Gastroesophageal sphincter (tissue), 4 donors: ENCODE measurements at places on chromosomes 3 and 15. TPM values are rescaled to one million over a fixed set of nuclear protein-coding genes. Genes with fewer than 3 reads are reported as not detected.

DNA sequence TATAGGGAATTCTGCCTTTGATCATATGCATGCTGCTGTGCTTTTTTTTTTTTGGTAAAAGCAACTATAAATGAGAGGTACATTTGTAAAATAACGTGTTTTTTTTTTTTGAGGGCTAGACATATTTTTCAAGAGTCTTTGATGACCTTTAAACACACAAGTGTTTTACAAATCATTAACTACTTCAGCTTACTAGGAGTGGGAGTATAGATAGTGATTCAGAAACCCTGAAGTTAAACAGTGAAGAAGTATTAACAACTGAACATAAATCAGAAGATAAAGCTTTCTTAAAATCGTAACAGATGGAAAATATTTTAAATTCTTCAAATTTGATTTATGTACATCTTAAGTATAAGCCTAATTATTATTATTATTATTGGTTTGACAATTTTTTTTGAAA is 2.9 kb upstream of the GMNC start:
- ATAC-seq: no peak

- no peak for ATAC-seq
Observed at GRCh38 chr15:38941399-38941953, 376.9 kb upstream of the RASGRP1 start.

DNA sequence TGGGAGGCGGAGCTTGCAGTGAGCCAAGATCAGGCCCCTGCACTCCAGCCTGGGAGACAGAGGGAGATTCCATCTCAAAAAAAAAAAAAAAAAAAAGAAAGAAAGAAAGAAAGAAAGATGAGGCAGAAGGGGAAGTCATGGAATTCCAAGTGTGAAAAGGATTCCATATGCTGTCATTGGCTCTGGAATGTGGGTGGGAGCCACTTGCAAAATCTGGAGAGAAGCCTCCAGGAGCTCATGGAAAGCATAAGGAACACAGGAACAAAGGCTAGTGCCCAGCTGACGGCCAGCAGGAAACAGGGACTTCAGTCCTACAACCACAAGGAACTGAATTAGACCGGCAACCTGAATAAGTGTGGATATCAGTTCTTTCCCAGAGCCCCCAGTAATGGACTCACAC is 12.5 kb upstream of the TRAK1 start:
- no peak for ATAC-seq

DNA sequence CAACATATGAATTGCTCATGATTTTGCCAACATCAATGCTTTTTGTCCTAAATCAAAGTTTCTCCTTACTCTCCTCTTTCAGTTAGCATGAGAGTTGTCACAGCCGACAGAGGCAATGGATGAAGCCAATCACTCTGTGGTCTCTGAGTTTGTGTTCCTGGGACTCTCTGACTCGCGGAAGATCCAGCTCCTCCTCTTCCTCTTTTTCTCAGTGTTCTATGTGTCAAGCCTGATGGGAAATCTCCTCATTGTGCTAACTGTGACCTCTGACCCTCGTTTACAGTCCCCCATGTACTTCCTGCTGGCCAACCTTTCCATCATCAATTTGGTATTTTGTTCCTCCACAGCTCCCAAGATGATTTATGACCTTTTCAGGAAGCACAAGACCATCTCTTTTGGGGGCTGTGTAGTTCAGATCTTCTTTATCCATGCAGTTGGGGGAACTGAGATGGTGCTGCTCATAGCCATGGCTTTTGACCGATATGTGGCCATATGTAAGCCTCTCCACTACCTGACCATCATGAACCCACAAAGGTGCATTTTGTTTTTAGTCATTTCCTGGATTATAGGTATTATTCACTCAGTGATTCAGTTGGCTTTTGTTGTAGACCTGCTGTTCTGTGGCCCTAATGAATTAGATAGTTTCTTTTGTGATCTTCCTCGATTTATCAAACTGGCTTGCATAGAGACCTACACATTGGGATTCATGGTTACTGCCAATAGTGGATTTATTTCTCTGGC is 2.5 kb downstream of the OR4F6 start:
- ATAC-seq: no peak

DNA sequence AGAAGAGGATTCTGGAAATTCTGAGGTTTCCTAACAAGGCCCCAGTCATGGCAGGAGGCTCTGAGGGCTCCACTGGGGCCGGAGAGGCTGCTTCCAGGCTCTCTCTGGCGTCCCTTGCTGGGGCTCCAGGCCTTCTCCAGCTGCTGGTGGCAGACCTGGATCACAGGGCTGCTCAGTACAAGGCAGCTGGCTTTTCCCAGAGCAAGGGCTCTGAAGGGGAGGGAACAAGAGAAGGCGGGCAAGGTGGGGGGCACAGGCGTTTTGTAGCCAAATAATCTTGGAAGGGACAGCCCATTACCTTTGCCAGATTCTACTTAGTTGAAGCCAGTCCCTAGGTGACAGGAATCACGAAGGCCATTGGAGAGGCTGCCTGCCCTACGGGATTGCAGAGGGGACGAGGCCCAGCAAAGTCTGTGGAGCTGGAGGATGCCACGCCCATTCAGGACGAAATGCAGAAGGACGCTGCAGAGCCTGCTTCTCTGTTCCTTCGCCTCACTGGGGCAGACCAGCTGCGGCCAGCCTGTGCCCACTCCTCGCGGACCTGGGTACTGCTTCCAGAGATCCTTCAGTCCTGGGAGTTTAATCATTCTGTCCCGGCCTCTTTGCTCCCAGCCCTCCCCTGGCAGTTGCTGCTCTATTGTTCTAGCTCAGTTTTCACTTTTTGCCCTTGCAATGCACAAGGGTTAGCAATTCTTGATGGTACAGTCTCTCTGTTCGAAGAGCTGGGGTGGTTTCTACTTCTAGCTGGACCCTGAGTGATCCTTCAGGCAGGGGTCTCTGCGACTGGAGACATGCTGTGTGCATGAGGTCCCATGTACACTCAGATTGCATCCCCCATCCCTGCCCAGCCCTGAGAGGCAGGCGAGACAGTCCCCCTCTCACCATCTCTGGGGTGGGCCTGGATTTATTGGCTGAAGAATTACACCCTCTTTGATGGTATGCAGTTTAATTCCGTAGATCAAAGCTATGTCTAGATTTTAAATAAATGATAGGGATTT is 149.3 kb upstream of the MEF2A start:
- ATAC-seq: no peak

DNA sequence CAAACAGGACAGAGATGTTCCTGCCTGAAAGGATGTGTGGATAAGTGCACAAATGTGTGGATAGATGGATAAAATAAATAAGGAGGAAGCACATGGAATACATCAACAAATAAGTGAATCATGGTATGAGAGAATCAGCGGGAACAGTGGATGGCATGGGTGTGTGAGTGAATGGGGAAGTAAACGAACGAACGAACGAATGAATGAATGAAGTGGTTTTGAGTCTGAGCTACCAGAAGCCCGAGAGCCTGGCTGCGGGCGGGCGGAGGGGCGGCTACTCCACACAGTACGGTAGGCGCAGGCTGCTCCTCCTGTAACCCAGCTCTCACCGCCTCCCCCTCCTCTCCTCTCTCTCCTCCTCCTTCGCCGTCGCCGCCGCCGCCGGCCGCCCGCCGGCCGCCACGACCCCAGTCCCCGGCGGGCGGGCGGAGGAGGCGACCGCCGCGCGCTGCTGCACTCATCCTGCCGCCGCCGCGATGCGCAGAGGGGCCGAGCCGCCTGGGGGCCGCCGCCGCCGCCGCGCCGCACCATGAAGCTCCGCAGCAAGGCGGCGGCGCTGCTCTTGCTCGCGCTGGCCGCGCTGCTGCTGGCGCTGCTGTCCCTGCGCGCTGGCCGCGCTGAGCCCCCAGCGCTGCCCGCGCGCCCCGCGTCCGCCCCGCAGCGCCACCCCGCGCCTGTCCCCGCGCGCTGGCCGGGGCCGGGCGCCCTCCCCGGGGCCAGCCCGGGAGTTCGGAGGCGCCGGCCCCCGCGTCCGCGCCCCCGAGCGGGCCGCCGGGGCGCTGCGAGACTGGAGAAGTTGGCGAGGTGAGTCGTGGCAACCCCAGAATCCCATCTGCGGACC is at the start of gene GXYLT2:
Gene GXYLT2, plus strand, starts transcription at position 342 of the 841 bp plus-strand sequence. Its CDS starts 188 bp downstream, at position 530.
- peak; percentile 72 for ATAC-seq

- no peak for ATAC-seq
Observed at GRCh38 chr3:120659834-120660233, 22.2 kb downstream of the HGD start.

DNA sequence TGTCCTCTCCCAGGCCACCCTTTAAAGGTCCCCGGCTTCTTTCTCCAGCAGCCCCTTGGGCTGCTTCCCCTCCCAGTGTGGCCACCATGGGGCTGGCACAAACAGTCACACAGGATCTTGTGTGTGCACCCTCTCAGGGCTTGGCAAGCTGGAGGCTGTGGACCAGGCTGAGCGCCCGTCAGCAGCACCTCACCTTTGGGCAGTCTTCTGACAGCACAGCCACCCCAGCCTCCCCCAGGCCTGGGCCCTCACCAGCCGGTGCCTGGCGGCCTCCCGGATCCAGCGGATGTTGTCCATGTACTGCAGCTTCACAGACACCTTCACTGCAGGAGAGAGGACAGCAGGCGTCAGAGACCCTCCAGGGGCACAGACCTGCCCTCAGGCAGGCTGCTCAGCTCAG is 20.1 kb upstream of the ZXDC start:
- no peak for ATAC-seq

DNA sequence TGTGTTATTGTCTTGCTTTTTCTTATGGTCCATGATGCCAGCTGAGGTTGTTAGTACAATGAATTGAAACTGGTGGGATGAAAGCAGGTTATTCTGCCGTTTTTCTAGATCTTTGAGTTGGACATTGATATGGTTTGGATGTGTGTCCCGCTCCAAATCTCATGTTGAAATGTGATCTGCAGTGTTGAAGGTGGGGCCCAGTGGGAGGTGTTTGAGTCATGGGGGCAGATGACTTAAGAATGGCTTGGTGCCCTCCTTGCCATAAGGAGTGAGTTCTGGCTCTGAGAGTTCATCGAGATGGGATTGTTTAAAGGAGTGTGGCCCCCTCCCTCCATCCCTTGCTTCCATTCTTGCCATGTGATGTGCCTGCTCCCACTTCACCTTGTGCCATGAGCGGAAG is 80.3 kb upstream of the PIAS1 start:
- no peak for ATAC-seq

DNA sequence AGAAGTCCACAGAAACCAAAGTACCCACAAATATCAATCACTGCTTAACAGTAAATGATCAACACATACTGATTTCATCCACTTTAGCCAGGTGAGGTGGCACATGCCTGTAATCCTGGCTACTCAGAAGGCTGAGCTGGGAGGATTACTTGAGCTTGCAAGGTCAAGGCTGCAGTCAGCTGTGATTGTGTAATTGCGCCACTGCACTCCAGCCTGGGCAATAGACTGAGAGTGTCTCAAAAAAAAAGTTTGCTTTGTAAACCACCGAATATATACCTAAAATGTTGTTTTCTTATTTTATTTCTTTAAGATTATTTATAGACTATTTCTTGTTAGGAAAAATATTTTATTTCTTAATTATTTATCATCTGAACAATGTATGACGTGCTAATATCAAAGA is 8.7 kb upstream of the ATP13A4 start:
- ATAC-seq: no peak

DNA sequence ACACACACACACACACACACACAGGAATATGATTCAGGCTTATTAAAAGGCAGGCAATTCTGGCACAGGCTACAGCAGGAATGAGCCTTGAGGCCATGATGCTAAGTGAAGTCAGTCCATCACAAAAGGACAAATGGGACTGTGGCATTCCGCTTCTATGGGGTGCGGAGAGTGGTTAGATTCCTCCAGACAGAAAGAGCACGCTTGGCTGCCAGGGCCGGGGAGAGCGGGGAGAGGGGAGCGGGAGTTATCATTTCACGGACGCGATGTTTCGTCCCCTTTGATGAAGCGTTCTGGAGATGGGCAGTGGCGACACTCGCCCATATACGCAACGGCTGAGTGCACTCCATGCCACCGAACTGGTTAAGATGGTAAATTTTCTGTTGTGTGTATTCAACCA is 58.5 kb upstream of the FAM174B start:
- peak; percentile 26 for ATAC-seq

GRCh38 chr15:92733934-92734521 is 78.5 kb upstream of the FAM174B start:
- peak; percentile 48 for ATAC-seq

GRCh38 chr3:56055951-56056350 is 412.3 kb downstream of the ERC2 start:
- no peak for ATAC-seq

- ATAC-seq: no peak
Observed at GRCh38 chr15:51046799-51047449, 47.8 kb downstream of the TNFAIP8L3 start.

- ATAC-seq: no peak
Observed at GRCh38 chr15:57301307-57301706, 75.0 kb upstream of the CGNL1 start.

DNA sequence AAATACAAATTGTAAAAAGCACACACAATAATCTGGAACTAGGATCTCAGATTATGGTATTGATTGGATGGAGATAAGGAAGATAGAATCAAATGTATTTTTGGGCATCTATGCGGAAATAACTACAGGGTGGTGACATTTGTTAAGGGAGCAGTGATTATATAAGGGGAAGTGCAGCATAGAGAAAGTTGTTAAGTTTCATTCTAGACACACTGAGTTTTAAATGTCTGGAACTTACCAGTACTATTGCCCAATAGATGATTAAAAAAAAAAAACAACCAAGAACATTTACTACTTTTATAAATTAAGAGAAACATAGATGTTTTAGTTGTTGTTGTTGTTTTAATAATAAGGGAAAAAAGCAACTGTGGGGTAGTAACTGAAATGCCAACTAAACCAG is 32.1 kb upstream of the C3orf38 start:
- ATAC-seq: no peak

DNA sequence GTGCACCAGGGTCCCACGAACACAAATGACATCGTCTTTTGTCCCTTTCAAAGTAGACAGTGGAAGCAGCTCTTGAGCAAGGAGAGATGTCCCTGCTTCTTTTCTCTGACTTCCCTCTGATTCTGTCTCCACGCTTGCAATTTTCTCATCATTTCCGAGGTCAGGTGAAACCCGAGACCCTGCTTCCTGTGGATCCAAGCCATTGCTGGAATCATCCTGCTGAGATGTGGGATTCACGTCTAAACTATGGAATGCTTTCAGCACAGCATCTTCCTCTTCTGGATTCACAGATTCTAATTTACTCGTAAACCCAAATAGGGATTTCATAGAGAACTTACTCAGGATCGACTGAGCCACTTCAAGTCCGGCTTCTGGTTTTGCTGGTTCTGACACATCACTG is 127.1 kb downstream of the FMN1 start:
- no peak for ATAC-seq

- ATAC-seq: no peak
Observed at GRCh38 chr3:45761831-45762230, 34.5 kb downstream of the SLC6A20 start.

Gene ARMC8
- 76.0 TPM for total RNA-seq

Gene A4GNT
- not detected for total RNA-seq

Gene MGLL
- total RNA-seq: 171 TPM

Gene CFAP20DC
- 0.13 TPM for total RNA-seq

Gene IL12A
- 0.85 TPM for total RNA-seq

Gene PPM1L
- 93.1 TPM for total RNA-seq

Gene KLF15
- total RNA-seq: 69.5 TPM

Gene RARB
- total RNA-seq: 13.1 TPM

Gene PRSS50
- total RNA-seq: 0.54 TPM

Gene CD86
- 3.1 TPM for total RNA-seq

Gene SMCO1
- total RNA-seq: not detected

Gene ALDH1L1
- total RNA-seq: 57.9 TPM
